Activated CD8-positive, alpha-beta memory T cell treated with anti-CD3 and anti-CD28 coated beads, Interleukin-2, amount 50 U/mL, for 4 hours (primary cell): ENCODE measurements at places on chromosomes 2 and 18.

DNA sequence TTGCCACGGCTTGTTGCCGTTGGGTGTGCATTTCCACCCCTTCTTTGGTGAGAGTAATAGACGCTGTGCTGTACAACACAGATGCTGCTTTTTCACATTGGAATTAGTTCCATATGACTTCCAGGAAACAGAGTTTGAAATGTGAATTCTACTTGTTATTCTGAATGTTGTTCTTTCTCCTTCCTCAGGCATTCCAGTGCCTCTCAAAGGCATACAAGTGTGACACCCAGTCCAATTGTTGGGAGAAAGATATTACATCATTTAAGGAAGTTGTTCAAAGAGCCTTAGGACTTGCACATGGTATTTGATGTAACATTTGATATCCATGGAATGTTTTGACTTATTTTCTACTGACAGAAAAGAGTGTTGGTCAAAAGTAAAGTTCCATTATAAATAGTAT is 134.4 kb upstream of the LTBP1 start:
- DNase-seq = no peak

GRCh38 chr2:24517247-24517646 is 26.2 kb downstream of the NCOA1 start:
- DNase-seq = no peak

DNA sequence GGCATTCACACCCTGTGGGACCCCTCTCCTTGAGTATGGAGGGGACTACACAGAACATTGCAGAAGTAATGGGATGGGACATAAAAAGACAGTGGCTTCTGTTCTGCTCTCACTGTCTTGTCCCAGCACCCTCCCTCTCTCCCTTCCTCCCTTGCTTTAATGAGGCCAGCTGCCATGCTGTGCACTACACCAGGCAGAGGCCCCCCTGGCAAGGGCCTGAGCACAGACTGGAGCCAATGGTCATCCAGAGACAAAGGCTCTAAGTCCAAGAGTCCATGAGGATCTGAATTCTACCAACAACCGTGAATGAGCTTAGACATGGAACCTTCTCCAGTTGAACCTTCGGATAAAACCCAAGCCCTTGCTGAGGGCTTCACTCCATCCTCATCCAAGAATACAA is 263.0 kb downstream of the NDUFA10 start:
- DNase-seq = no peak

- DNase-seq = no peak
These were observed 30.6 kb upstream of the GPD2 start for GRCh38 chr2:156405586-156405985.

DNA sequence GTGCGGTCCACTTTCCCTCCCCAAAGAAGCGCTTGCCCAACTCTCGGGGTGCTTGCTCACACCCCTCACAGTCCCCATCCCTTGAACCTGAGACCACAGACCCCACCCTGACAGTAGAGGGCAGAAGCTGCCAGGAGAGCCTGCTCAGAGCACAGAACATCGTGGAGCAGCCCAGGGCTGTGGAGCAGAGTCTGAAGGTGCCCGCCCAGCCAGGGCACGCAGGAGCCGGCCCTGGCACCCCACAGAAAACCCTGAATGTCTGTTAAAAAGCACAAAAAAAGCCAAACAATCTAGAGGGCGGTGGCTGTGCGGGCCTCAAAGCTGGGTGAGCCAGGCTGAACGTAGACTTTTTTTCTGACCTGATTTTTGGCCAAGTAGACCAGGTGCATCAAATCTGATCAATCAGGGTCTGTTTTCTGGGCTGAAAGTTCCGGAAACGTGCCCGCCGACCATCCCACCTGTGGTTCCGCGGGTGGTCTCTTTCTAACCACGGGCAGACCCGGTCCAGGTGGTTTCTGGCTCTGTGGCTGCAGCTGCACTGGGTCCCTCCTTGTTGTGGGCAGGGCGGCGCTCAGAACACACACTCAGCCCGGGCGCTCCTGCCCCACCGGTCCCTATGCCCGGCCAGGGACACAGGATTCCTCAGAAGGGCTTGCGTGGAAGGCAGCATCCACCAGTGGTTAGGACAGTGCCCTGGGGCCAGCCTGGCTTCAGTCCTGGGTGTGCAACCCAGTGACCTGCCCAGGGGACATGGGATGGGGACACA is 66.3 kb downstream of the SLC66A2 start:
- DNase-seq = no peak

GRCh38 chr2:98357849-98358248 is 11.6 kb downstream of the CNGA3 start:
- DNase-seq = no peak

- DNase-seq = no peak
These were observed 34.2 kb upstream of the NDUFV2 start for GRCh38 chr18:9068346-9068745.

DNA sequence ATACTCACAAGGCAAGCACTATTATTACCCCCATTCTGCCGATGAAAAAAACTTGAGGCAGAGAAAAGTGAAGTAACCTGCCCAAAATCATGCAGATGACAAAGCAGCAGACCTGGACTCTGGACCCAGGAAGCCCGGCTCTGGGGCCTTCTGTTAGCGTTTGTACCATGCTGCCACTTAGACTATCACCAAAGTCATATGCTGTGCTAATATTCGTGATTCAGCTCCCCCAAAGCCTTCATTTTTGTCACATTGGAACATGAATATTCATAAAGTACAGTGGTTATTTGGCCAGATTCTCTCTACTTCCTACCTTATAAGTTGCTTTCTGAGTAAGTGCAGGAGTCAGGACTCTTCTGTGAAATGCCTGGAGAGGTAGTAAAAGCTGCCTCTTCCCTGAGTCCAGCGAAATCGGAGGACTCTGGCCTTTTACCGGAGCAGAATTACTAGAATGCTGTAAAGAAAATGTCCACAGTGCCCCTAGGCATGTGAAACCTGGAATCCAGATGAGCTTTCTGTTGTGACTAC is 86.7 kb downstream of the FTCDNL1 start:
- no peak for DNase-seq

- no peak for DNase-seq
These were observed 121.1 kb upstream of the ACAA2 start for GRCh38 chr18:49934457-49934856.
